Caco-2 (cell line): ENCODE measurements at places on chromosomes 3 and 15. TPM values are rescaled to one million over a fixed set of nuclear protein-coding genes. Genes with fewer than 3 reads are reported as not detected.

UBA3 gene
- 45.7 and 49.6 TPM in 2 replicates for total RNA-seq

ARL6 gene
- total RNA-seq = 2.0 and 3.2 TPM in 2 replicates

ATXN7 gene
- total RNA-seq = 22.5 and 22.8 TPM in 2 replicates

MELTF gene
- 29.3 and 30.6 TPM in 2 replicates for total RNA-seq

C3orf85 gene
- 0.48 and 0.81 TPM in 2 replicates for total RNA-seq

GAP43 gene
- not detected in 2 replicates for total RNA-seq

DNA sequence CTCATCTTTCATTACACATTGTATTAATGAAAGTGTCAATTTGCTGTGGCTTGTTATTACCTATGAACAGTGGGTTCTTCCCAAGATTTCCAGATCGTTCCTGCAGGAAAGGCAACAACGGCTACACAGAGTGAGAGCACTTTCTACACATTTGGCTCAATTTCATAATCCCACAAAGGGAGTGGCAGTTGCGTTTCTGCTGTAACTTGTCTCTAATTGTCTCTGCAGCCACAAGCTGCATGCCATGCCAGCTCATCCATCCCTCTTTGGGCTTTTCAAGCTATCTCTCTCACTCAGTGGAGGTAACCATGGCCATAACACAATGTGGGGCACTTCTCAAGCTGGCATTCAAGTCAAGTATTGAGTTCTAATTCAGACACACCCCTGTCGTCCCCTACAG is 27.7 kb upstream of the CPNE4 start:
- no peak for DNase-seq

- DNase-seq = peak; percentile 18
These were observed 390.7 kb downstream of the EFHB start for GRCh38 chr3:19543212-19543841.

DNA sequence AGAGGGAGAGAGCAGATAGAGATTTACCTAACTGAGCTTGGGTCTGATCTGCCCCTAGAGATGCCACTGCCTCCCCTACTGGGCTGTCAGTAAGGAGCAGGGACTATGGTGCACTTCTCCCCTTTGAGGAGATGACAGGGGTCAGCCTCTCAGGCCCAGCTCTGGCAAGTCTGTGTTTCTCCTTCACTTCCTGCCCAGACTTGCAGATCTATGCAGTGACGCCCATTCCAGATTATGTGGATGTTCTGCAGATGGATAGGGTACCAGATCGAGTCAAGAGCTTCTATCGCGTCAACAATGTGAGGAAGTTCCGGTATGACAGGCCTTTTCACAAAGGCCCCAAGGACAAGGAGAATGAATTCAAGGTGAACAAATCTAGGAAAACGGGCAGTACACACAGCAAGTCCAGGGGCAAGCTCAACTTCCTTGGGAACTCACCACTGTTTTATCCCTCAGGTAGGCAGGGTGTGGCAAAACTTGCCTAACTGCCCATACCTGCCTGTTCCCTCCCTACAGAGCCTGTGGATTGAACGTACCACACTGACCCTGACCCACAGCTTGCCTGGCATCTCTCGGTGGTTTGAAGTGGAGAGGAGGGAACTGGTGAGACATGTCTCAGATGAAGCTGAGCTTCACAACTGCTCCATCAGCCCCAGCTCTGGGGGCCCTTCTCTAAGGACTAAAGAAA is 29.1 kb upstream of the MANF start:
- DNase-seq = no peak

- no peak for DNase-seq
These were observed 79.9 kb downstream of the GTPBP8 start for GRCh38 chr3:113070681-113071113.

DNA sequence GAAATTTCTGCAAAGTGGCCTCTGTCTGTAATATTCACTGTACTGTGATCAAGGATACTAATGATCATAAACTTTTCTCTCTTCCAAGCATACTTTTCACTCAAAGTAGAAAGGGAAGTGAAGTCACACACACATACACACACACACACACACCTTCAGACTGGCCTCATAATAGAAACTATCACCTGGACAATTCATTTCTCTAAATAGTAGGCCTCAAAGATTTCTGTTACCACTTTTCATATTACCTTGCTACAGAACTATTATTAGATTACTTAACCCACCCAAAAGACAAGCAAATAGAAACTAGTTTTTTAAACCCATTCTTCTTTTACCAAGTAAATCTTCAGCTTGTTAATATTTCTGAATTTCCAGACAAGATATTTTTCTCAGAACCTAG is 12.2 kb downstream of the CPB1 start:
- no peak for DNase-seq

- DNase-seq = no peak
These were observed 181.1 kb downstream of the SOX2 start for GRCh38 chr3:181892848-181893247.

- DNase-seq = no peak
These were observed 184.7 kb downstream of the LRRC3B start for GRCh38 chr3:26807272-26807671.

- DNase-seq = no peak
These were observed 51.7 kb upstream of the SMAD3 start for GRCh38 chr15:67013696-67014095.

DNA sequence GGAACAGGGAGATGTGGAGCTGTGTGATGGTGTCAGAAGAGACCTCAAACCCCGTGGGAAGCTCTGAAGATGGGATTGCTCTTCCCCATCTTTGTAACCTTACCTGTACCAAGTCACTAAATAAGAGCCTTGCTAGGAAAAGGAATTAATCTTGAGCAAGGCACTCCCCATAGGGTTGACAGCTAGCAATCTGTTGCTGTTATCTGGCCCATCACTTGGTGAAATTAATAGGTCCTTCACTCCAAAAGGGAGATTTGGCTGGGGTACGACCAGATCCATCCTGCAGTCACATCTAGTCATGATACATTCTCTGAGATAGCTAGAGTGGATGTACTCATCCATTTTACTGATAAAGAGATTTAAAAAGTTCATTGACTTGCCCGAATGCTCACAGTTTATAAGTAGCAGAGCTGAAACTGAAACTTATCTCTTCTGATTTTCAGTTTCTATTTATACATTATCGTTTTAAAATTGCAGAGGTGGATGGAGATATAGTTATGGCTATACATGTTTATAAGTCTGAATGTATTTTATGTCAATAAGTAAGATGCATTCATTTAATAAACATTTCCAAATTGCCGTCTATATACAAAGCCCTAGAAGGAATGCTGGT is 299.1 kb upstream of the MCTP2 start:
- DNase-seq = no peak

- DNase-seq = no peak
These were observed 28.9 kb downstream of the CLDN18 start for GRCh38 chr3:138038725-138039462.

GRCh38 chr15:88635318-88635717 is 3.5 kb upstream of the ISG20 start:
- no peak for DNase-seq

DNA sequence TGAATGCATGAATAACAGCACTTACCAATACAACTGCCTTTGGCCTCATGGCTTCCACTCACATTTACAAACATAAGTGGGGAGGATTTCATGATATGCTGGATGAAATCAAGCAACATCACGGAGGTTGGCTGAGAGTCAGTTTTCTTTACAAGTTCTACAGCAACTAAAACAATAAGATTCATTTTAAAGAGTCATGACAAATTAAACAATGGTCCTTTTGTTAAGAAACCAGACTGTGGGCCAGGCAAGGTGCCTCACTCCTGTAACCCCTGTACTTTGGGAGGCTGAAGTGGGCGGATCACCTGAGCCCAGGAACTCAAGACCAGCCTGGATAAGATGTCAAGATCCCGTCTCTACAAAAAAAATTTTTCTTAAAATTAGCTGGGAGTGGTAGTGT is 12.4 kb downstream of the ATR start:
- DNase-seq = no peak

GRCh38 chr15:27871078-27871901 is 227.8 kb downstream of the OCA2 start:
- no peak for DNase-seq

DNA sequence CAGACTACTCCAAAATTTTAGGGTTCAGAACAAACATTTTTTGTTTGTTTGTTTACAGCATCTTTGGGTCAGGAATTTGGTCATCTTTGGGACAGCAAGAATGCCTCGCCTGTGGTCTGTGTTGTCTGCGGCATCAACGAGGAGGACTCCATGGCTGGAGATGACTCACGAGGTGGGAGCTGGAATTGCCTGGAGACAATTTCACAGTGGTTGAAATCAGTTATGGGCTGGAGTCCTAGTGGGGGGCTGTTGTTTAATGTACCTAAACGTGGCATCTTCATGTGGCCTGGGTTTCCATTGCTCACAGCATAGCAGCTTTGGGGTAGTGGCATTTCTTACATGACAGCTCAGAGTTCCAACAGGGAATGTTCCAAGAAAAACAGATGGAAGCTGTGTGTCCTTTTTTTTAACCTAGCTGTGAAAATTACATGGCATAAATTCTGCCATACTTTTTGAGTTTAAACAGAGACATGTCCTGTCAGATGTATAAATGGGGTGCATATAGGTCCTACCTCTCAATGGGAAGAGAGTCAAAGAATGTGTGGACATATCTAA is 507.3 kb upstream of the CBLB start:
- no peak for DNase-seq

DNA sequence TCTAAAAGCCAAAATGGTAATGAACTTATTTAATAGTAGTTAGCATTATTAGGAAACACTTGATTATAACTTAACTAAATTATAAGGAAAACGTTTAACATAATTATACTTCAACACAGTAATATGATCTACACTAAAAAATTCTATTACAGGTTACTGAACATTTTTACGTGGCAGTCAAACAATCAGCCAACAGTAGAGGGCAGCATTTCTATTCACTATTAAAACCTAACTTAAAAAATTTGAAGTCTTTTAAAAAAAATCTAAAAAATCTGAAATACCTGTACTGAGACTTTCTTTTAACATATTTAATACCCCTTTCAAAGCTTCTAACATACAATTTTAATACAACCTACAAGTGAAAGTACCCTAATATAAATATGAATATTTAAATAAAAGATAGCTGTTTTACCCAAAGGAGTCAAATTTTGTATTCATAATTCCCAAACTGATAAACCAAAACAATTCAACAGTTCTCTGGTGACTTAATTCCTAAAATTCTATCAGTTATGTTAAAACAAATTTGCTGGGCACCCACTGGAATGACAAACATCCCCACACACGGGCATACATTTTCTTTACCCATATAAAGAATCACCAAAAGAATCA is 41.5 kb downstream of the DLG1 start:
- no peak for DNase-seq

- DNase-seq = no peak
These were observed 407.8 kb downstream of the GABRB3 start for GRCh38 chr15:26365077-26365476.

DNA sequence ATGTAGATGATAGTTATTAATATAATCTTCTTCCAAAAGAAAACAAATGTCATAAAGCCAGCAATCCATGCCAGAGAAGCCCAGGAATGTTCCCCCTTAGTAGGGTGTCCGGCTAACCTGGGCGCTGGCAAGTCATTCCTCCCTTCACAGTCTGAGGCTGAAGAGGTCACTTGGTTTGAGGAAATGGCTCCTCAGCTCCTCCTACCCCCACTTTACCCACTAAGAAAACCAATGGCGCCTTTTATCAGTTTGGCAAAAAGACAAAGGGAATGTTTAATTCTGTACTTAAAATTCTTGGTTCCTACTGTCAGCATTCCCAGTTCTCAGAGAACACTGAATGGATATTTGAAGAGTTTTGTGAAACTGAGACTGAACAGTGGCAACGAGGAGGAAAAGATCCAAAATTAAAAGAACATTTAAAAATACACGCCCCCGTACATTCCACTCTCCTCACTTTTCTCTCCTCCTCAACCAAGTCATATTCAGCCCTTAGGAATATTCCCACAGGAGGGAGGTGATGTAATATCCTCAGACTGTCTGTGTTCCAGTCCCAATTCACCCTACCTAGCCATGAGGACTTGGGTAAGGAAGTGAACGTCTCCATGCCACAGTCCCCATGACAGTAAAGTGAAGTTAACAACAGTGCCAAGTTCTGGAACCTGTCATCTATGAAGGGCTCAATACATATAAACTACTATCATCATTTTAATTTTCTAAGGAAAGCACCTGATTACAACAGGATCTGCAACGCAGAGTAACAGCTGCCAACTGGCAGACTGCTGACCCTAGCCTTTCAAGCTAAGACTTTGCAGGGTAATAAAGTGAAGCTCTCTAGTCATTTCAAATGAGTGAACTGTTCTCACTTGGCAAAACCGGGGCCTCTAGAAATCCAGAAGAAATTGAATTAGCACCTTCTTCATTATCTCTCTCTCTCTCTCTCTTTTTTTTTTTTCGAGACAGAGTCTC is 234.5 kb upstream of the ICE2 start:
- DNase-seq = no peak

DNA sequence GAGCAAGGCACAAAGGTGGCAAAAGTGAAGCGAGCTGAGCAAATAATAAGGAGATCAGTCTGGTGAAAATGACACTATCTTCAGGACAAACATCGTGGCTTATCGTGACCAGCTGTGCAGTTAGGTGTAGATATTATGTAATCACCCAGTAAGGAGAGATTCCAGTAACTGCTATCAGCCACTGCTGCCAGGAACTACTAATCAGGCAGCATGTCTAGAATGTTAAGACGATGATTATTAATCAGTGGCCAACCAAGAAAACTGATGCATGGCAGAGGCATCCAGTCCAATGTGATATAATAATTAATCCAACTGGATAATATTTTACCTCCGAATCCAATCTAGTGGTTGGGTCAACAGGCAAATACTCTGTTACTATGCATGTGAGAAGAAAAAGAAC is 252.7 kb upstream of the ZPLD1 start:
- DNase-seq = no peak

DNA sequence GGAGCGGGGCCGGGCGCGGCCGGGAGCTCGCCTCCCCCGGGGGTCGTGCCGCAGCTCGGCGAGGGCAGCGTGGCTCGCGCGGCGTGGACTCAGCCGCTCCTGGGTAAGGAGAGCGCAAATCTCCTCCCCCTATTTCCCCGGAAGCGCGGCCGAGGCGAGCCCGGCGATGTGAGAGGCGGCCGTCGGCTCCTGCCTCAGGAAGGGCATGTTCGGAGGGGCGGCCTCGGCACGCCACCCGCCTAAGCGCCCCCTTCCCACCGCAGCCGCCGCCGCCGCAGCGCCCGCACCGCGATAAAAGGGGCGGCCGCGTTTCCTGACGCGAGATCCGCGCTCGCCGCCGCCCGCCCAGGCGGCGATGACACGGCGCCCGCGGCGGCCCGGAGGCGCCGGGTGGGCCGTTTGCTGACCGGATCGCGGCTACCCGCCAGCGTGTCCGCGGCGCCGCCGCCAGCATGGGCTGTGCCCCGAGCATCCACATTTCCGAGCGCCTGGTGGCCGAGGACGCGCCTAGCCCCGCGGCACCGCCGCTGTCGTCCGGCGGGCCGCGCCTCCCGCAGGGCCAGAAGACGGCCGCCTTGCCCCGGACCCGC is at the start of gene PDE8A:
PDE8A (plus strand) TSS at position 146 of the 590 bp plus-strand sequence; CDS start at position 453, 307 bp downstream.
- DNase-seq = peak; percentile 44
